Stimulated activated CD4-positive, alpha-beta T cell treated with anti-CD3 and anti-CD28 coated beads, Interleukin-15, amount 100 ng/mL, for 1 hour (primary cell): ENCODE measurements at places on chromosomes 7 and 10.

- DNase-seq, result no peak
These were observed 23.3 kb downstream of the CPXM2 start for GRCh38 chr10:123868038-123869019.

GRCh38 chr10:85767891-85768290 is 598.7 kb downstream of the GRID1 start:
- no peak for DNase-seq

- no peak for DNase-seq
These were observed 17.5 kb downstream of the AMZ1 start for GRCh38 chr7:2705371-2706096.

GRCh38 chr10:52451817-52452216 is 137.7 kb downstream of the DKK1 start:
- no peak for DNase-seq

DNA sequence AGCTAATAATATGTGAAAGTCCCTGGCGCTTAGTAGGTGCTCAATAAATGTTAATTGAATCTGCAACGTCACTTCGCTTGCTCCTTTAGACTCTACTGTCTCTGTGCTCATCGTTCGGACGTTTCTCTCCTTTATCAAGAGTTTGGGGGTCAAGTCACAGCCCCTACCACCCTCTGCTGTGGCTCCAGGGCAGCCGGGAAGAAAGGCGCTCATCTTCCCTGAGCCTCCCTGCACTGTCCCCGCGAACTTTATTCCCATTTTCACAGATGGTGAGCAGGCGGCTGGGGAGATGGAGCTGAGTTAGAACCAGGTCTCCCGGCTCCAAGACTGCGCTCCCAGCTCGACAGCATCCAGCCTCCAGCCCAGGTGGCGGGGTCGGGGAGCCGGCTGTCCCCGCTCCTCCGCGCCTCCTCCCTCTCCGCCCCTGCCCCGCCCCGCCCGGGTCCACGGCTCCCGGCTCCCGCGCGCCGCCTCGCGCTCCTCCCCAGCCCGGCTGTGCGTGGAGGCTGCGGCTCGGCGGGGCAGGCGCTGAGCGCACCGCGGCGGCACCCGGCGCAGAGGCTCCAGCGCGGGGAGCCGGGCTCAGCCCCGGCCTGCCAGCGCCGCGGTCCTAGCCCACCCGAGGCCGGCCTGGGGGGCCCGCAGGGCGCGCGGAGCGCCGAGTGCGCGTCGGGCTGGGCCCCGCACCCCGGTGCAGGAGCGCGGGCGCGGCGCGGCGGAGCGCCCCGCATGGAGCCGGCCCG is at the start of gene CLEC2L:
Gene CLEC2L, plus strand, starts transcription at position 487 of the 743 bp plus-strand sequence. Its CDS starts 243 bp downstream, at position 730.
- DNase-seq, result no peak

GRCh38 chr7:44637788-44638594 is 31.6 kb downstream of the OGDH start:
- DNase-seq, result peak; percentile 48

- DNase-seq, result no peak
These were observed 18.6 kb upstream of the ADRB1 start for GRCh38 chr10:114024876-114025610.

DNA sequence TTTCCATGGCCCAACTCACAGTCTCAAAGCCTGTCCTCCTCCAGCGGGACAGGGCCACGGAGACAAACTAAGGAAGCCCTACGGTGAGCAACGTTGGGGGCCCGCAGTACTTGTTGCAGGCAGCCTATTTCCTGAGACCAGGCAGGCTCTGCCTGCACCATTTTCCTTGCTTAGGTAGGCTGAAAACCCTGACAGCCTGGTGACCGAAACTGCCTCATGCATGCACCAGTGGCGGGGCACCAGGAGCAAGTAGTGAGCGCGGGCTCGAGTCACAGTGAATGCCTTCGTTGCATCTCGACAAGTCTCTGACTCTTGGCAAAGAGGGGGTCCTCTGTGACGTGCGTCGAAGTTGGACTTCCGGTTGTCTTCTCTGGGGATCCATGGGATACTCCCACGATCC is 23.3 kb upstream of the ZNF273 start:
- DNase-seq, result no peak

GRCh38 chr7:6306471-6306870 is 34.0 kb upstream of the CYTH3 start:
- DNase-seq, result no peak

- no peak for DNase-seq
These were observed 95.7 kb upstream of the PALS2 start for GRCh38 chr7:24477398-24478136.

- DNase-seq, result no peak
These were observed 193.7 kb downstream of the PTPN20 start for GRCh38 chr10:47104786-47105385.

DNA sequence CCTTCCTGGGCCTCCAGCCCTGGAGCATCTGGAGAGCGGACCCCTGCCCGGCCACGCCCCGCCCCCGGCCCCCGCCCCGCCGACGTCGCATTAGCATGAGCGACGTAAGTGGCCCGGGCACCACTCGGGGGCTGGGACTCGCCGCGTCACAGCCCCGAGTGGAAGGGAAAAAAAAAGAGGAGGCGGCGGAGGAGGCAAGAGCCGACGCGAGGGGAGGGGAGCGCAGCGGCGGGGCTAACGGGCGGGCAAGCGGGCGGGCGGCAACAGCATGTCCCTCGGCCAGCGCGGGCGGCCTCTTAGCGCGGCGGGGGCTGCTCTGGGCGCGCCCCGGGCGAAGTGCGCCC is at the start of gene SLC18A3:
Gene SLC18A3, plus strand, starts transcription at position 197 of the 344 bp plus-strand sequence. CDS start 431 bp downstream, outside the sequence.
- no peak for DNase-seq

- DNase-seq, result no peak
These were observed 23.5 kb upstream of the TRIM8 start for GRCh38 chr10:102620591-102621442.

- DNase-seq, result peak; percentile 68
These were observed 26.4 kb downstream of the HIF1AN start for GRCh38 chr10:100562008-100562672.

GRCh38 chr10:77909749-77910375 is 16.7 kb downstream of the DLG5 start:
- DNase-seq, result no peak

GRCh38 chr7:17269341-17270221 is 28.9 kb upstream of the AHR start:
- no peak for DNase-seq
